Hippocampal formation (tissue), 2 donors: ENCODE measurements at places on chromosomes 3 and 15.
A peak's percentile ranks its signal among the peaks of the same experiment; 100 is the strongest.

GRCh38 chr15:77186594-77187011 is 115.7 kb upstream of the TSPAN3 start:
- no peak for DNase-seq

GRCh38 chr15:24877174-24877573 is 77.6 kb upstream of the SNRPN start:
- DNase-seq, result no peak

DNA sequence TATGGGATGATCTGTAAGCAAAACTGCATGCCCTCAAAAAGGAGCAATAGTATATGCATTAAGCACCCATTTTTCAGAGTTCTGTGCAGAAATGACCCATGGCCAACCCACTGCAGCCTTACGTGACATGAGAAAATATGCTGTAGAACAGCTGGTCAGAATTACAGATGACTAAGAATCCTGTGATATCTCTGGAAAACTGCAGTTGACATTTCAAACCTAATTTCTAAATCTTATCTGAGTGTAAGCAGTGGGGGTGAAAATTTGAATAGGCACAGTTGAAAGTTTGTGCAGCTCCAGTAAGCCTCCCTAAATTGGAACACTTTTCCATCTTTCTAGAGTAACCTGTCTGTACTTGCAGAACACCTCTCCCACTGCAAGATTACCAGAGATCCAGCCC is 28.7 kb upstream of the COL6A6 start:
- no peak for DNase-seq

DNA sequence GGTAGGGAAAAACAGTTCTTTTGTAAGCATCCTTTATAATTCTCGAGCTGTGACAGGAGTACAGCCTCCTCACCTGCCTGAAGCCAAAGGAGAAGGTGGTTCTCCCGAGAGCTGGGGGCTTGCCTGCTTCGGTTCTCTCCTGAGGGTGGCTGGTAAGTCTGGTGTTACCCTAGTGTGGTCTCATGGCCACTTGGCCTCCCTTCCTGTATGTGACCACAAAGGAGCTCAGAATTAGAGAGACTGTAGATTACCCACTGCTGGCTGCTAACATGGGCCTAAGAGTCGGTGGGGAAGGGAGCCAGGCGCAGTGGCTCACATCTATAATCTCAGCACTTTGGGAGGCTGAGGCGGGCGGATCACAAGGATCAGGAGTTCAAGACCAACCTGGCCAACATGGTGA is 12.6 kb downstream of the PDHB start:
- no peak for DNase-seq

- DNase-seq, result no peak
Observed at GRCh38 chr3:188860147-188860546, 311.6 kb upstream of the TPRG1 start.

DNA sequence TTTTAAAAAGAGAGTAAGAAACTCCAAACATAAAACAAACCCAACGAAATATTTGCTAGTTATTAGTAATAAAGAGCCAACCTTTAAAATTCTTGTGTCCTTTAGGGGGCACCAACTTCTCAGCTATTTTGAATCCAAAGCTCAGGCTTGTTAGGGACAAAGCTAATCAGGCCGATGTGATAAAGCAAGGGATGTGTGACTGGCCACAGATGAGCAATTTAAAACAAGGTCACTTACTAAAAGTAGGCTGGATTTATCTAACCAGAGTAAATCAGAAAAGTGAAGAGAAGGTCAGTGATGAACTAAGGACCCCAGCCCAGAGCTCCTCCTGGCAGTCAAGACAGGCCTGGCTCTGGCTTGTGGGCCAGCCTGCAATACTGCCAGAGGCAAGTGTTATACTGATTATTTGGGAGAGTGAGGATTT is 108.5 kb downstream of the CYP19A1 start:
- DNase-seq, result no peak

DNA sequence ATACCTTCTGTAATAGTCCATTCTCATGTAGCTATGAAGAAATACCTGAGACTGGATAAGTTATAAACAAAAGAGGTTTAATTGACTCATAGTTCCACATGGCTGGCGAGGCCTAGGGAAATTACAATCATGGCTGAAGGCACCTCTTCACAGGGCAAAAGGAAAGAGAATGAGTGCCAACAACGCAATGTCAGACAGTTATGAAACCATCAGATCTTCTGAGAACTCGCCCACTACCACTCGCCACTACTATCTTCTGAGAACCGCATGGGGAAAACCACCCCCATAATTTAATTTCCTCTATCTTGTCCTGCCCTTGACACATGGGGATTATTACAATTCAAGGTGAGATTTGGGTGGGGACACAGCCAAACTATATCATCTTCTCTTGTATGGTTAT is 406.8 kb upstream of the CBLB start:
- DNase-seq, result no peak

GRCh38 chr3:22244761-22245521 is 493.9 kb upstream of the ZNF385D start:
- DNase-seq, result no peak

- no peak for DNase-seq
Observed at GRCh38 chr3:132488151-132488550, 70.8 kb downstream of the DNAJC13 start.

GRCh38 chr3:66693461-66694031 is 192.7 kb upstream of the LRIG1 start:
- DNase-seq, result peak; percentile 16

DNA sequence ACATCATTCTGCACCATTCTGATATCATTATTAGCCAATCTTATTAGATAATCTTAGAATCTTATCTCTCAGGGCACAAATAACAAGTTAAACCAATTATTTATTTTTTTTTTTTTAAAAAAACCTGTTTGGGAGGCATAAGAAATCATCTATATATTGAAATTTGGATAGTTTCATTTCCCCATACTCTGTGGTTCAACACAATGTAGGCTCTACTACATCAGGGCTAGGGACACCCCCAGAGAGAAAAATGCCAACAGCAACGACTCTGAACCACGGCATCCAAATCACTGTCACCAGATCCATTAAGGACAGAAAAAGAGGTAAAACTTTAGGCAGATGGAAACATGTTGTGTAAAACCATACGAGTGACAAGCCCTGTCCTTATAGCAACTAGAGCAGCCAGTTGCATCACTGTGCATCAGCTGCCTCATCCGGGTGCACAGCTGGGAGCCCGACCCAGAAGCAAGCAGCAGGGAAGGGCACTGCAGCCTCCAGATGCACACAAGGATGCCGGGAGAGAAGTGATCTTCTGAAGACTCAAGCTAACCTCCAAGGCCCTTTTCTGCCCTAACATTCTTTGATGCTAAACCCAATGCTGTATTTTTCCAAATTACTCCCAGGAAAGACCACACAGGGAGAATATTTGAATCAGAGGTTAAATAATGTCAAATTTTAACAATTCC is 381.1 kb downstream of the CTNNB1 start:
- no peak for DNase-seq

GRCh38 chr3:54931182-54931581 is 3.3 kb upstream of the LRTM1 start:
- DNase-seq, result peak; percentile 81

DNA sequence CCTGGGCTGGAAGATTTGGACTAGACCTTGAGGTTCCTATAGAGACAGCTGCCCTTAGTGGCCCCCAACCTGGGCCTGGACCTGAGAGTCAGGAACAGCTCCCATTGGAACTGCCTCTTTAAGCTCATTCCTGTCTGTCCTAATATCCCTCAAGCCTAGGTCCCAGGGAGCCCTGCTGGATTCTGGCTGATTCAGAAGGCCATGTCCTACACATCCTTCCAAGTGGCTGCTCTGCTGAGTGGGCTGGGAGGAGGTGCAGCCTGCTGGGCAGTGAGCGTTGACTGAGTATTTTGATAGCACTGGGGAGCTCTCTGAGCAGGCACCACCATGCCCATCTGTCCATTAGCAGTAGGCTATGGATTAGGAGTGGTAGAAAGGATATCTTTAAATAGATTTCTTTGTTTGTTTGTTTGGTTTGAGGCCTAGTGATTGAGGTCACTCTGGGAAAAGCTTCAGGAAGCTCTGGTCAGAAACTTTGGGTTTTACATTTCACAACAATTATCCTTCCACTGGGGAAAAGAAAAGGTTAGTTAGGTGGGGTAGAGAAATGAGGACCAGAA is 54.6 kb upstream of the ATOSA start:
- no peak for DNase-seq

DNA sequence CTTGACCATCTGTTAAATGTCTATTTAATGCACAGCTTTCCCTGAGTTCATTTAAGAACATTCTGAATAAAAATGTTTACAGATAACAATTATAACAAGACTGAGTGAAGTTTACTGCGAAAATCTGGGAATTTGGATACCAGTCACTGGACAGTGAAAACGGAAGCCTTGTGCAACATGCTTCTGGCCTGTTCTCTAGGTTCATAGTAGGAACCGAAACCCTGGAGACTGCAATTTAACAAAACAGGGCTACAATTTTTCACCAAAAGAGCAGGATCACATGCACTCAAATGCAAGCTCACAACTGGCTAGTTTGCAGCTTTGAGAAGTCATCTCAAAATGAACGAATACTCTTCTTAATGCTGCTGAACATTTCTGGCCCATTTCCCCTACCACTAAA is 435.9 kb downstream of the NR2F2 start:
- DNase-seq, result no peak

DNA sequence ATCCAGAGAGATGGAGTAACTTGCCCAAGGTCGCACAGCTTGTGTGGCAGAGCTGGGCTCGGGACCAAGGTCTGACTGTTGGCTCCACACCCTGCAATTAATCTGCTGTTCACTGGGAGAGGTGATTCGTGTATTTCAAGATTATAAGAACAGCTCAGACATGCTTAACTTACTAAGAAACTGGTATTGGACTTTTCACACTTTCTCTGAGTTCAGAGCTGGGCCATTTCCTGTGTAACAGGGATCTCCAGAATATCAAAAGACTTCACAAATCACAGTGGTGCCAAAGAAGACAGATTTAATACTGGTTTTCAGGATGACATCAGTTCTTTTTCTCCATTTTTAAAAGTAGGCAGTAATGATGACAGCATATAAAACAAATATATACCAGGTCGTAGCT is 156.8 kb upstream of the UBE2E1 start:
- DNase-seq, result no peak

DNA sequence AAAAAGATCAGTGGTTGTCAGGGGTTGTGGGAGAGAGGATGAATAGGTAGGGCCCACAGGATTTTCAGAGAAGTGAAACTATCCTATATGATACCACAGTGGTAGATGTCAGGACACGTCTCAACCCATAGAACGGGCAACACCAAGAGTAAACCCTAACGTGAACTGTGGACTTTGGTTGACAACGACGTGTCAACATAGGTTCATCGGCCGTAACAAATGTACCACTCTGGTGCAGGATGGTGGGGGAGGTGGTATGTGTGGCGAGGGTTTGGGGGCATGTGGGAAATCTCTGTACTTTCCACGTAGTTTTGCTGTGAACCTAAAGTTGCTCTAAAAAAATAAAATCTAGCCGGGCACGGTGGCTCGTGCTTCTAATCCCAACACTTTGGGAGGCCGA is 13.0 kb upstream of the PIGZ start:
- DNase-seq, result no peak

GRCh38 chr15:41689834-41690233 is 29.6 kb downstream of the MGA start:
- DNase-seq, result no peak

GRCh38 chr15:69496001-69496400 is 43.4 kb downstream of the RPLP1 start:
- no peak for DNase-seq

- DNase-seq, result no peak
Observed at GRCh38 chr3:138949445-138950005, 2.5 kb downstream of the FOXL2NB start.

- no peak for DNase-seq
Observed at GRCh38 chr3:64824394-64824909, 136.7 kb upstream of the ADAMTS9 start.

DNA sequence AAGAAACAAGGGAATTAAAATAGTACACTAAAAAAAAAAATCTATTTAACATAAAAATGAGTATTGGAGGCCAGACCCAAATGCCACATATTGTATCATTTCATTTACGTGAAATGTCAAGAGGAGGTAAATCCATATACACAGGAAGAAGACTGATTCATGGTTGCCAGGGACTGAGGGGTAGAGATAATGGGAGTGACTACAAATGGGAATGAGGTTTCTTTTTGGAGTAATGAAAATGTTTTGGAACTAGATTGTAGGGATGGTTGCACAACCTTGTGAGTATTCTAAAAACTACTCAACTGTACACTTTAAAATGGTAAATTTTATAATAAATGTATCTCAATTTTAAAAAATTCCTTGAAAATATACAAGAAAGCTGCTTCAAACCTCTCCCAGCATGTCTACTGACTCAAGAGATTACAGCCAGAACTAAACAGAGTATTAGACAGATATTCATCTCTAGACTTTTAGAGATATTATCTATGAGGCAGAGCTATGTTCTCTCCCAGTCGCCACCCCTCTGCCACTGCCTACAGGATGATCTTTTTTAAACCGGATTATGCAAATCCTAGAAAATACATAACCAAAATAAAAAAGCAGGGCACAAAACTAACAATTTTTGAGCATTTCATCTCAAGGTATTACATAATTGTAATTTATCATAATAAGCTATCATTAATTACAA is 6.2 kb downstream of the HLTF start:
- DNase-seq, result no peak

GRCh38 chr15:71332431-71333004 is 217.2 kb downstream of the THSD4 start:
- DNase-seq, result no peak

DNA sequence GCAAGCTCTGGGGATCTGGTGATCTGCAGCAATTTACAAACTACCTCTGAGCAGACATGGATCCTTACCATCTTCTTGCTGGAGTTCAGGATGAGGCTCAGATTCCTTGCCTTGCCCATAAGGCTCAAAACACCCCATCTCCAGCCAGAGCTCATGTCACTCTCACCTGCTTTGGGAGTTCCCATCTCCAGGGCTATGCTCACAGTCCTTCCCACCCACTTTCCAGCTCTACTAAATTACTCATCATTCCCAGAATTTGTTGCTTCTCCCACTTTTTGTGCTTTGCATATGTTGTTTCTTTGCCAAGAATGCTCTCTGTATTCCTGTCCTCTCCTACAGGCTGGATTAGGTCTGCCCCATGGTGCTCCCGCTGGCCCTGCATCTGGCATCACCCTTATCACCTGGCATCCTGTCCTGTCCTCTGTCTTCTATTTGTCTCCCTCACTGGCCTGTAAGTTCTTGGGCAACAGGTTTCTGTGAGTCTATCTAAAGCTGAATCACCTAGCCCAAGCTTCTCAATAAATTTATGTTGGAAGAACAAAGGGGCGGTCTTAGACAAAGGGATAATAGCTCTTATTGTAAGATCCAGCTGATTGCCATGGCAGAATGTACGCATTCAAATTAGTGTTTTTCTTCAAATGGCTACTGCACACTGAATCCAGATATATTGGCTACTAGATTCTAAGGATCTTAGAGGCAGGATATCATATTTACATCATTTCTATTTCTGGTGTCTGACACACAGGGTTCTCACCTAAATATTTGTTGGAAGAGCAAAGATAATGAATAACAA is 179.2 kb downstream of the CLSTN2 start:
- DNase-seq, result no peak

DNA sequence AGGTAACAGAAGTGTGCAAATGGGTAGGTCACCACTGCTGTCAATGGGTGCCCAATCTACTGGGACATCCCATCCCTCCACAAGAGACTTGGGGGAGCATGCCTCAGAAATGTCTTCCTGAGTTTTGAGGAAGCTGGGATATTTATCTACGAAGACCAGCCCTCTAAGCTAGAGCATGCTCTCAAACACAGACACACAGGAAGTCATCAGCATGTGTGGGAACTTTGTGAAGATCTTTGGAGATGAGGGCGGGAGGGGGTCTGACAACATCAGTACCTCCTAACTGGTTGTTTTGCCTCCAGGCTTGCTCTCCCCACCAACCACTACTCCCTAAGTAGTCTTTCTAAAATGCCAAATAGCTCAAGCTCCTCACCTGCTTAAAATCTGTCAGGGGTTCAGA is 3.5 kb upstream of the MEF2A start:
- no peak for DNase-seq
